T-helper 2 cell treated with Interferon-gamma antibody and Interleukin-4, amounts not matched to agents 5 μg/mL and 100 μg/mL, for 36 hours (primary cell): ENCODE measurements at places on chromosomes 13 and 19.
A peak's percentile ranks its signal among the peaks of the same experiment; 100 is the strongest.

- DNase-seq = no peak
Observed at GRCh38 chr13:72208112-72208645, 341.2 kb upstream of the DACH1 start.

GRCh38 chr13:28336193-28336657 lies 158.7 kb downstream of the FLT1 start:
- no peak for DNase-seq

- no peak for DNase-seq
Observed at GRCh38 chr13:35843272-35843671, 287.9 kb downstream of the DCLK1 start.

DNA sequence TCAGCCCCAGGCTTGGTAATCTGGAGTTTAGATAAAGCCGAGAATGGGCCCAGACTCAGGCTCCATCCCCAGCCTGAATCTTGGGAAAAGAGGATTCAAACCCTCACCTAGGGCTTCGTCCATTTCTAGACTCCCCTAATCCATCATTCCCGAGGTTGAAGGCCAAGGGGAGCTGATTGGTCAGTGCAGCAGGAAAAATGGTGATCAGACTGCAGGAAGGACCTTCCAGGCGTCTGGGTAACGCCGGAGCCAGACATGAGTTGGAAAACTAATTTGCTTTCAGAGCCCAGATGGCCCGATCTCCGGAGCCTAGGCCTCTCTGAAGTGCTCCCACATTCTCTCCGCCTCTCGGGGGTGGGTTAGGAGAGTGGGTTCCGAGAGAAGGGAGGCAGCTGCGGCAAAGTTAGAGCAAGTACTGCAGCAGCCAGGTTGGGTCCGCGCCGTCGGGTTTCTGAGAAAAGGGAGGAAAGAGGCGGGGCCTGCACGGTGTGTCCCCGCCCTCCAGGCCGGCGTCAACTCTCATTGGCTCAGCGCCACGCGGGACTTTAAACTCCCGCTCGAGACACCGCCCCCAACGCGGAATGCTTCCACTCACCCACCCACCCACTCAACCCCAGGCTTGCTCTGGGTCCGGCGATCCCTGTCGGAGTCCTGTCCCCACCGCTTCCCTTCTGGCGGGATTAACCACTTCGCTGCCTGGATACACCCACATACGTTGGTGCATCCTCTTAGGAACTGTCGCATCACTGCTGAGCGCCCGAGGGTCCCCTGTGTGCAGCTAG lies 788 bp upstream of the RTBDN start:
- no peak for DNase-seq

DNA sequence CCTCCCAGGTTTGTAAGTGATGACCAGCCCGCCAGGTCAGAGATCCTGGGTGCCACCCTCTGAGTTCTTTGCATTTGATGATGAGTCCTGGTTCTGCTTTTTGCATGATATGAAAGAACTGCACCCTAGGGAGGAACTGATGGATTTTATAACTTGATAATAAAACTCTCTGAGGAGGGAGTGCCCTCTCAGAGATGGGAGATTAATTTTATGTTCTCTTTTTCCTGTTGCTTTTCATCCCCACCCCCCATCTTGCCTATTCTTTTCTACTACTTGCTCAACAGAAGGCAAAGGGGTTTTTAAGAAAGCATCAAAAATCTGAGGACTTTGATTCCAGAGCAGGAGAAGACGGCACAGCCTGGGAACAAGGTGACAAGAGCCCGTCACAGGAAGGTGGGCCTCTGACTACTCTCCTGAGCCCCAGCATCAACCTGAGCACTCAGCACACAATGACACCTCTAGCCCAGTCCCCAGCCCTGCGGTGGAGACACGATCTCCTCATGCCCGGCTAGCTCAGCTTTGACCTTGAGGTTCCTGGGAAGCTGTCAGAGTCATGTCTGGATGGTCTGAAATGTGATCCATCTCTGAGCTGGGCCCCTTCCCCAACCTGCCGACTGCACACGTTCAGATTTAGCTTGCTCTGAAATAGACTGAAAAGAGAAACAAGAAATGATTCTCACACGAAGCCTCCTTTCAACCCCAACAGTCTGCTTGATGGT lies 69.1 kb downstream of the SIAH3 start:
- no peak for DNase-seq

- DNase-seq = no peak
Observed at GRCh38 chr13:21089830-21090229, 28.4 kb upstream of the LATS2 start.

DNA sequence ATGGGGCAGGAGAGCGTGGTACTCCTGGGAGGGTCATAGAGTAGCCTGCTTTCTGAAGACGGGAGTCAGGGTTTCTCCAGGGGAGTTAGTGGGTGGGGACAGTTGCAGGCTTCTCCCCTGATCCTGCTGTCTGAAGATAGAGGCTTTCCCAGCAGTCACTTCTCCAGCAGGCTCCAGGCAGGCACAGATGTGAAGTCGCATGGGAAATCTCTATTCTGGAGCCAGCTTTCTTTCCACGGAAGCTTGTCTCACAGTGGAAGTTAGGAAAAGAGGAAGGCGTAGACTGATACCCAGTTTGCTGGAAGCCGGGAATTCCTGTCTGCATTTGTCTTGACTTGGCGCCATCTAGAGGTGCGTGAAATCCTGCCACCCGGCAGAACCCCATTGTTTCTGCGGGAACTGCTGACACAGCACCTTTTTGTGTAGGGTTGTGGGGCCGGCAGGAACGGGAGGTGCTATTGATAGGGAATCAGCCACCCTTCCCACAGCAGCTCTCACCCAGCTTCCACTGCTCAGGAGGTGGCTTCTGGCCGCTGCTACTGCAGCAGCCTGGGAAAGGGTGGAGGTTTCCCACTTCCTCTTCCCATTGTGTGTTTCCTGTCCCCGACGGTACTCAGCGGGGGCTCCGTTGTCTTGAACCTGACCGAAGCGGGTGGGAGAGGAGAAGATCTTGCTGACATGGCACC lies 28.5 kb upstream of the NPAS1 start:
- DNase-seq = peak; percentile 50

GRCh38 chr13:72204291-72204690 lies 337.3 kb upstream of the DACH1 start:
- no peak for DNase-seq

DNA sequence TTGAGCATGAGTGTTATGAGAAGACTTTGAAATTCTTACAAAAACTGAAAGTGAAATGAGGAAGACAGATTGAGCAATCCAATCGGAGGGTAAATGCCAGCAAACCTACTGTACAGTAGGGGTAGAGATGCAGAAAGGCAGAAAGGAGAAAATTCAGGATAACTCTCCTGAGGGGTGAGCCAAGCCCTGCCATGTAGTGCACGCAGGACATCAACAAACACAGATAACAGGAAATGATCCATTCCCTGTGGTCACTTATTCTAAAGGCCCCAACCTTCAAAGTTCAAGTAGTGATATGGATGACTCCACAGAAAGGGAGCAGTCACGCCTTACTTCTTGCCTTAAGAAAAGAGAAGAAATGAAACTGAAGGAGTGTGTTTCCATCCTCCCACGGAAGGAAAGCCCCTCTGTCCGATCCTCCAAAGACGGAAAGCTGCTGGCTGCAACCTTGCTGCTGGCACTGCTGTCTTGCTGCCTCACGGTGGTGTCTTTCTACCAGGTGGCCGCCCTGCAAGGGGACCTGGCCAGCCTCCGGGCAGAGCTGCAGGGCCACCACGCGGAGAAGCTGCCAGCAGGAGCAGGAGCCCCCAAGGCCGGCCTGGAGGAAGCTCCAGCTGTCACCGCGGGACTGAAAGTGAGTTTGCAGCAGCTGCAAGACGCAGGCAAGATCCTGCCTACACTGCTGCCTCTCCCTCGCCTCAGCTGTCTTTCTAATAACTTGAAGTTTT lies at the start of gene TNFSF13B:
Gene TNFSF13B (plus strand): TSS at position 118 of the 728 bp plus-strand sequence. CDS start 178 bp downstream, at position 296.
- peak; percentile 66 for DNase-seq

- DNase-seq = no peak
Observed at GRCh38 chr13:40352802-40353562, 313.5 kb downstream of the FOXO1 start.

DNA sequence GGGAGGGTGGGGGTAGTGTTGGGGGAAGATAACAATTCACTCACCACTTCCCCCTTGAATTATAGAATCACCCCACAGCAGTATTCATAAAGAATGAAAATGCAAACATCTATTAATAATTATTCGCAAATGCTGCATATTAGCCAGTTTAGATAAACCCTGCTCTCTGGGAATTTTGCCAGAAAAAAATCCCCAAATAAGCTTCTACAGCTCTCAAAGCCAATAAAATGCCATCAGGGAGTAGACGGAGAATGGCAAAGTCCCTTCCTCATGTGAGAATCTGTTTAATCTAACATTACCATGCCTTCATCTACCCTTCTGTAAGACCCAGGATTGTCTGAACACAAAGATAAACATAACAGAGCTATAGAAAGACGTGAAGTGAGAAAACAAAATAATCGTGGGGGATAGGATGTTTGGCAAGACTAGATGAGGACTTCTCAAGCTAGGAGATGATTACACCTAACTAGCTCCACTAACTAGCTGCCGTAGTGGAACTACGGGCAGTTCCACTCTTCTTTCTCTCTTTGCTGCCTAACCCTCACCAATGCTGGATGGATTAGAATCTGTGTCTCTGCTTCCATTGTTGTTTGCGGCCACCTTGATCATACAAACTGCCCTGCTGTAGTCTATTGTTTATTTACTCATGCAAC lies 32.4 kb upstream of the CACNA1A start:
- DNase-seq = no peak

- no peak for DNase-seq
Observed at GRCh38 chr19:4580021-4580901, 20.8 kb upstream of the SEMA6B start.

GRCh38 chr19:44647144-44647543 lies 3.4 kb downstream of the PVR start:
- DNase-seq = no peak

GRCh38 chr13:81986308-81986707 lies 1645.4 kb upstream of the SPRY2 start:
- DNase-seq = no peak

DNA sequence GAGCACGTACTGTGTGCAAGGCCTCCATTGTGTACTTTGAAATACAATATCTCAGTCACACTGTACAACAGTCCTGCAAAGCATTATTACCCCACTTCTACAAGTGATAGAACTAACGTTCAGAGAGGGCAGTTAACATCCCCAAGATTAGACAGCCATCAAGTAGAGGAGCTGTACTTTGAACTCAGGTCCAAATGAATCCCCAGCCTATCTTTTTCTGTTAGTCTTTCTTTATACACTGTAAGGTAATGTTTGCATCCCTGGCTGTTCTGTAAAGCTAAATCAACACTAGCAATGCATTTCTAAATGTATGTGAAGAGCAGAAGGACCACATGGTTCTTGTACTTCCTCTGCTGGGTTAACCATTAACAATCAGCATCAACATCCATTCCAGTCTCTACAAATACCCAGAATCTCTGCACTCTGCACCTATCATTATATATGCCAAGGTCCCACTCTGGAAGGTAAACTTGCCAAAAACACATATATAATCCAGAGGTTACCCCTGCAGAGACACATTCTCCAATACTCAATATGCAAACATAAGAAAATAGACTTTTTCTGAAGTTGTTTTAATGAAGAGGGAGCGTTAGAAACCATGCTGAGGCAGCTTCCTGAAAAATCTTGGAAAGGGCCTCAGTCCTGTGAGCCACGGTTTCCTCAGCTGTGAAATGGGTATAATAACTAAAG lies 182.3 kb downstream of the MZT1 start:
- no peak for DNase-seq

DNA sequence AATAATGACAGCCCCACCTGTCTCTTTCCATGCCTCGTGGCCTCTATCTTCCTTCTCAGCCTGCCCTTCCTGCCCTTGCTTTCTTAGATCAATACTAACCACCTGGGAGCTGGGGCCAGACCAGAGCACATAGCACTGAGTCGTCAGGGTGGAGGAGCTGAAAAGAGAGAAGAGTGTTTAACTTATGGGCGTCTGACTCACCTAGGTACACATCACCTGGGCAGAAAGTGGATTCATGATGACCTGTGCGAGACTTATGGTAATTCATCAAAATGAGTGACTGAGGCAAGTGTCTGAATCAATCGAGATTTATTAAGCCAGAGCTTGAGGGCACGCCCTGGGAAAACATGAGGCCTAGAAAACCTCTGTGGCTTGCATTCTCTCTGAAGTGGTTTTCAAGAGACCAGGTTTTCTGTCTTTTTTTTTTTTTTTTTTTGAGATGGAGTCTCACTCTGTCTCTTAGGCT lies 19.2 kb downstream of the CEACAM6 start:
- DNase-seq = peak; percentile 10
